Retina (tissue), 1 donor: ENCODE measurements at places on chromosomes 5 and 9.

- DNase-seq = no peak
Observed at GRCh38 chr5:157464519-157465171, 4.6 kb downstream of the NIPAL4 start.

DNA sequence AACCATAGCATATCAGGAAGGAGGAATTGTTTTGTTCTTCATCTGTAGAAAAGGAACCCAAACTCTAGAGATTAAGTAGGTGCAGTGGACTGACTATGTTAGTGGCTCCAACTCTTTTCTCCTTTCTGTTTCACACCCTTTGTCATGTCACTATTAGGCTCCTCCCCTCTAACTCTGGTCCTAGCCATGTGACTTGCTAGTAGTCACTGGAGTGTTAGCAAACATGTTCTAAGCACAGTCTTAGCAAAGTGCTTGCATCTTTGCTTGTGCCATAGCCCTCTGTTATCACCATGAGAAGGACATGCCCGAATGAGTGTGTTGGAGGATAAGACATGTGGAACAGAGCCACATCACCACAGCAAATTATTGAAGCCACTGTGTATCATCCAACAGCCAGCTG lies 55.4 kb upstream of the PPP3R2 start:
- DNase-seq = no peak

DNA sequence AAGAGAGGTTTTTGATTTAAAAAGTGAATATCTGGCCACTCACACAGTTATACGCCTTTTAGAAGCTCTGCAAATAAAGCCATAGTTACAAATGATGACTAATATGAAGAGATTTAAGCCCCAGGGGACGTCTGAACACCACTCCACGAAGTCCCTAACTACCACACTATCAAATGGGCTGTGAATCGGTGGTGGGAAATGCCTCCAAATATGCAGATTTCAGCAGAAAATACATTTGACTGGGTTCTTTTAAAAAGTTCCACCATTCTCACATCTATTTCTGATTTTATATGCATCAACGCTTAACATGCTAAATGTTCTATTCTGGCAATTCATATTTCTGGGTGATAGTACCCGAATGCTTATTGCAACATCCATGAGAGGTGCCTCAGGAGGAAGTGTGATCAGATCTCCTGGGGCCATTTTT lies 22.5 kb downstream of the TICAM2 start:
- no peak for DNase-seq

DNA sequence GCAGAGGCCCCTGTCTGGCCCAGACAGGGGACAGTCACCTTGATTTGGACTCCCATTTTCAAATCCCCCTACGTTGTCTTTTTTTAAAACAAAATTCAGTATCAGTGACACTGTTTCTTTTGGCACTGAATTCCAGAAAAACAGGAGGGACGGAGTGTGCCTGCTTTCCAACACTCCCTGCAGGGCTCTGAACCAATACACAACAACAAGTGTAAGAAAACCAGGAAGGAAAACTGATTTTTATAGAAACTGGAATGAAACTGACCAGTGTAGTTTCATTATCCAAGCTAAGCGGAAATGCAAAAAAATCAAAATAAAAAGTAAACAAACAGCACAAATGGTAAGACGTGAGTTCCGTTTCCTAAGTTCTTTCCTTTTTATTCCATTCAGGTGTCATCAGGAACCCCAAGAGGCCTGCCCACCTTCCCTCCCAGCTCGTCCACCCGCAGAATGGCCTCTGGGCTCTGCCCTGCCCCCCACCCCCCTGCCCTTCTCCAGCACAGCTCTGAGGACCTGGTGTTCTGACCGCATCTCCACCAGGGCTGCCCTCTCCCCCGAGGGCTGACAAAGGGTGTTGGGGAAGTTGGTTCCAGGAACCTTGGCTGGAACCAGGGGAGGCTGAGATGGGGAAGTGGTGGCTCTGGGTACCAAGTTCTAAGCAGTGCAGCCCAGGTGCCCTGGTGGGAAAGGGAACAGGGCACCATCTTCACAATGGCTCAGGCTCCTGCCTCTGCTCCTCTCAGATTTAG lies 73.6 kb downstream of the PSD2 start:
- no peak for DNase-seq

DNA sequence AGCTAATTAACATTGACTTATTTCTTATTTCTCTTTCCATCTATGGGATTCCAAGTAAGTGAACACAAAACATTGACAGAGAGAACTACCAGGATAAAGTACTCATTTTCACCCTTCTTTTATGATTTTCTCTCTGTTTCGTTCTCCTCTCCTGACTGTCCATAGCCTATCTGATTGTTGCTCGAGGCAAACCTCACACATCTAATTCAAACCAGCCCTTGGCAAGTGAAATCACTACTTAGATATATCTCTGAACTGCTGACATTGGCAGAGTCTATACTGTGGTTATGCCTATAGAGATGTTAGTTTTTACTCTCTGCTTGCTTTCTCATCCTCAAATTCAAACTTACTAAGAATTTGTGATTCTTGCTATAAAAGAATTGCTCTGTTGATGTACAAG lies 248.8 kb downstream of the ISL1 start:
- DNase-seq = no peak
